ENCODE measurements at places on chromosomes 11 and 22. TPM values are rescaled to one million over a fixed set of nuclear protein-coding genes. Genes with fewer than 3 reads are reported as not detected.
A peak's percentile ranks its signal among the peaks of the same experiment; 100 is the strongest.

LRRC32 gene
- total RNA-seq: 36.7 TPM

KCNQ1 gene
- total RNA-seq: 55.6 TPM

DNA sequence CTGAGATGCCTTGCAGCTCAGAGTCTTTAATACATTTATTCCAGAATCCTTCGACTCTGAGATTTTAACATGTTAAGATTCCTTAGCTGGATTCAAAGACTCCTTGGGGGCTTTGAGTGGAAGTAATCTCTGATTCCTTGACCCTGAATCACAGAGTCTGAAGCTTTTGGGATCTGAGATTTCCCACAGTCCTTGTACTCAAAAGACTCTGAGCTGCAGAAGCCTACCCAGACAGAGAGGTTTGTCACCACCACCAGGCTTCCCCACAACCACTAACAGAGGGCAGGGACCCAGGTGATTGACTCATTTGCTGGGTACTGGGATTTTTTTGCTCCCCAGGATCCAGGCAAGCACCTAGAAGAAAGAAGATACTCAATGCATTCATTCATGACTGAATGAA lies 1.4 kb upstream of the SERPINH1 start:
- H3K4me3 ChIP-seq: no peak overlapping the region
- no peaks in the 10 kb centered on the region for H3K27me3 ChIP-seq
- no peaks in the 10 kb centered on the region for H3K36me3 ChIP-seq
- no peaks in the 10 kb centered on the region for H3K4me1 ChIP-seq
- DNase-seq: no peak

GRCh38 chr11:61972672-61973475 lies 5.4 kb upstream of the FTH1 start:
- H3K4me1 ChIP-seq: peaks cover 85% of the 10 kb centered on the region
- no peak for DNase-seq
- H3K36me3 ChIP-seq: no peaks in the 10 kb centered on the region
- H3K27me3 ChIP-seq: no peaks in the 10 kb centered on the region
- peak overlapping the region; percentile 93 for H3K27ac ChIP-seq

GRCh38 chr11:8375460-8375859 lies 111.8 kb upstream of the LMO1 start:
- H3K4me3 ChIP-seq: no peak overlapping the region
- no peaks in the 10 kb centered on the region for H3K36me3 ChIP-seq
- no peak for DNase-seq
- H3K4me1 ChIP-seq: no peaks in the 10 kb centered on the region
- no peak overlapping the region for H3K27ac ChIP-seq

GRCh38 chr22:40813912-40814315 lies 5.2 kb downstream of the SLC25A17 start:
- peaks cover 7% of the 10 kb centered on the region for H3K4me1 ChIP-seq
- H3K27ac ChIP-seq: no peak overlapping the region
- H3K27me3 ChIP-seq: no peaks in the 10 kb centered on the region

- H3K27me3 ChIP-seq: no peaks in the 10 kb centered on the region
- peak; percentile 38 for DNase-seq
- H3K27ac ChIP-seq: peak overlapping the region; percentile 3
- no peaks in the 10 kb centered on the region for H3K4me1 ChIP-seq
- no peak overlapping the region for H3K4me3 ChIP-seq
Observed at GRCh38 chr11:69382131-69383128, 88.5 kb downstream of the MYEOV start.

DNA sequence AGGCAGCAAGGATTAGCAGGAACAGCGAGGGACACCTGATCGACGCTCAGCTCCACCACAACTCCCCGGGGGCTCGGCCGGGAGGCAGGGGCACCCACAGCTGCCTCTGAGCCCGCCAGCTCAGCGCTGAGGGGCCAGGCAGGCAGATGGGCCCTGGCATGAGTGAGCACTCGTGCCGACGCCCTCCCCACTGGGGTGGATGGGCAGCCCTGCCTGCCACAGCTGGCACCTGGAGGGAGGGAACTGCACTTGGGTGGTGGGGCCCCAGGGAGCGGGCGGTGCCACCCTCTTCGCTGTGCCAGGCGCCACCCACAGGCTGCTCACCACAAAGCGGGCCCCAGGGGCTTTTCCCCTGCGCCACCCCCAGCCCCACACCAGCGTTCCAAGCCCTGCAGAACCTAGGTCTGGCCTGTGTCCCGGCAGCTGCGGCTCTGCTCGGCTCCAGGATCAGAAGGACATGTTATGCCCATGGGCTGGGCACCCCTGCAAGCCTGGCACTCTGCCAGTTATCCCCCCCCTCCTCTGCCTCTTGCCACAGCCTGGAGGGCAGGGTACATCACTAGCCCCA lies 28.8 kb downstream of the WNT7B start:
- H3K4me1 ChIP-seq: no peaks in the 10 kb centered on the region
- no peaks in the 10 kb centered on the region for H3K27me3 ChIP-seq
- no peak for DNase-seq
- H3K4me3 ChIP-seq: no peak overlapping the region
- no peak overlapping the region for H3K27ac ChIP-seq

All from Peyer's patch (tissue), 4 donors.